ENCODE measurements at places on chromosomes 4 and X.

GRCh38 chr4:52199574-52200338, 148.7 kb downstream of the SPATA18 start:
- DNase-seq = no peak

DNA sequence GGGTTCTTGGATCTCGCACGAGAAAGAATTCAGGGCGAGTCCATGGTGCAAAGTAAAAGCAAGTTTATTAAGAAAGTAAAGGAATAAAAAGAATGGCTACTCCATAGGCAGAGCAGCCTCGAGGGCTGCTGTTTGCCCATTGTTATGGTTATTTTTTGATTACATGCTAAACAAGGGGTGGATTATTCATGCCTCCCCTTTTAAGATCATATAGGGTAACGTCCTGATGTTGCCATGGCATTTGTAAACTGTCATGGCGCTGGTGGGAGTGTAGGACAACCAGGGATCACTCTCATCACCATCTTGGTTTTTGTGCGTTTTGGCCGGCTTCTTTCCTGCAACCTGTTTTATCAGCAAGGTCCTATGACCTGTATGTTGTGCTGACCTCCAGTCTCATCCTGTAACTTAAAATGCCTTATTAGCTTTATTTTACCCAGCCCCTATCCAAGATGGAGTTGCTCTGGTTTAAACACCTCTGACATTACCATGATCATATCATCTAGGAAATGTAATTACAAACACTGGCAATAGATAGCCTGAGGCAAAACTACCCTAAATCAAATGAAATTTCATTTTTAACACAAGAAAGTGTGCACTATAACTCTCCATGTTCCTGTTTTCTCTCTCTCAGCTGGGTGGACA, 94.3 kb upstream of the ATXN3L start:
- DNase-seq = no peak

DNA sequence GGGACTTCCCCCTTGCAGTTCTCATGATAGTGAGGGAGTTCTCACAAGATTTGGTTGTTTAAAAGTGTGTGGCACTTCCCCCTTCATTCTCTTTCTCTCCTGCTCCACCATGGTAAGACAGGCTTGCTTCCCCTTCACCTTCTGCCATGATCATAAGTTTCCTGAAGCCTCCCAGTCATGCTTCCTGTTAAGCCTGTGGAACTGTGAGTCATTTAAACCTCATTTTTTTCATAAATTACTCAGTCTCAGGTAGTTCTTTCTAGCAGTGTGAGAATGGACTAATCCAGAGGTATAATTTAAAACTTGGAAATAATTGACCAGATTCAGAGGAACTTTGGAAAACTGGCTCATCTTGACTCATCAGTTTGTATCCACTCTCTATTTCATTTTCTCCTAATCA, 129.0 kb downstream of the TMEM47 start:
- no peak for DNase-seq

- no peak for DNase-seq
Measured at GRCh38 chrX:31523884-31524536, 452.2 kb upstream of the FTHL17 start.

DNA sequence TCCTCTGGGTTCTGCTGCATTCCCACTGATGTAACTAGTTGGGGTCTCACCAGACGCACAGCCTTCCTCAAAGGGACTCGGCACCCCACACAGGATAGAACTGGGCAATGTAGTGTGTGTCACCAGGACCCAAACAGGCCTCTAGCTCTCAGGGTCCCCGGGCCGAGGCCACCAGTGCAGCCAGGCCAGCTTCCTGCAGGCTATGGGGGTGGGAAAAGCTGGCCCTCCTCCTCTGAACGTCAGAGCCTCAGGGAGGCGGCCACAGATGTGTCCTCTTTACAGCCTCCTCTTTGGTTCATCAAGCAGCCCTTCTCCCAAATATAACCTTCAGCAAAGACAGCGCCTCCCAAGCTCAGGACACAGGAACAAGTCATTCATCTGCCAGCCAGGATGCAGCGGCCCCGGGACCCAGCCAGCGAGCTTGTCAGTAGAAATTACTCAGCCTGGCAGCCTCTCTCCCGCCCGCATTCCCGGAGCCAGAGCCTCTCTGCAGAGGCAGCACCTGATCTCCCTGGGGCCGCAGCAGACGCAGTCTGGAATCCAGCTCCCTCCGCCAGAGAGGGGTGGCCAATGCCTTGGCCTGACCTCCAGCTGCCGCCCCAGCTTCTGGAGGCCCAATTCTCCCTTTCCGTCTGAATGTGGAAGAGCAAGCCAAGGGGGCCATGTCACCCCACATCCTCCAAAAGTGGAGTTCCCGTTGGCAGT, 288.5 kb downstream of the FBXW7 start:
- DNase-seq = no peak

- no peak for DNase-seq
Measured at GRCh38 chr4:52573551-52573950, 85.5 kb downstream of the USP46 start.

DNA sequence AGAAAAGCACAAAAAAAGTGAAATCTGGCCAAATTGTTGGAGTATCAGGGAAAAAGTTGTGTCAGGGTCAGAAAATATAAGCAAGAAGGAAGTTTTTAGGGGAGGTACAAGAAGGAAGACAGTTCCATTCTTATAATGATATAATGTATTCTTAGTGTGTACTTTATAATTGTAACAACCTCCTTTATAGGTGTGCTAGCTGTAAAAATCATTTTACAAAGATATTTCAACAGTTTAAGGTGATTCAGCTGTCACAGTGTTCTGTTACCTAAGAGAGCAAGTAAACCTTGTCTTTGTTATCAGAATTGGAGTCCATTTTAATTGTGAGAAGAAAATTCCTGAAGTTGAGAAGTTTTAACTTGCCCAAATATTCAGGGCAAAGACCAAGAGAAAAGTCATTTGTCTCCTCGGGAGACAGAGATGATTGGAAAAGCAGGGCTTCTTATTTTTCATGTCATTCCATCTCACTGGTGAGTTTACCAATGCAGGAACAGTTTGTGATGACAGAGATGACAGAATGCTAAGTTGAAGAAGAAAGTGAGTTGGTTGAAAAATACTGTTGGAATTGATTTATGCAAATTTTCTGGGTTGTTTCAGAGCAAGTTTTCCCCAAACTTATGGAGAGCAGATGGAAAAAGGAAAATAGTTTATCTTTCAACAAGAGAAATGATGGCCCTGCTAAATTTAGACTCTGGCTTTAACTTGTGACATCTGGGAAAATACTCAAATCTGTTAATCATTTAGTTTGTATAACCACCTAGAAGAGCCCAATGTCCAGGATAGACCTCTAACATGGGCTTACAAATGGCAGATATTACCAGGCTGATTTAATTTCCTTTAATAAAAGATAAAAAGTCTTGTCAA, 14.8 kb downstream of the INTS6L start:
- no peak for DNase-seq

- no peak for DNase-seq
Measured at GRCh38 chr4:186948361-186949242, 224.9 kb upstream of the FAT1 start.

DNA sequence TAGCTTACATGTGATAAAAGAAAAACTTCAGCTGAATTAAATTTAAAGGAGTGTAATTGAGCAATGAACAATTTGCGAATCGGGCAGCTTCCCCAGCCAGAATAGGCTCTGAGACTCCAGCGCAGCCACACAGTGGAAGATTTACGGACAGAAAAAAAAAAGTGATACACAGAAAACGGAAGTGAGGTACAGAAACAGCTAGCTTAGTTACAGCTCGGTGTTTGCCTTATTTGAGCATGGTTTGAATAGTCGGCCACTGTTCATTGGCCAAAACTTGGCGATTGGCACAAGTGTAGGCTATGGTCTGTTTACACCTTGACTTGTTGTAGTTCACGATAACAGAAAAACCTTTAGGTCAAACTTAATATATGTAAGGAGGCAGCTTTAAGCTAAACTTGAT, 16.7 kb upstream of the SUPT20HL1 start:
- DNase-seq = no peak

GRCh38 chr4:74112399-74113105, 13.6 kb upstream of the CXCL2 start:
- DNase-seq = no peak

DNA sequence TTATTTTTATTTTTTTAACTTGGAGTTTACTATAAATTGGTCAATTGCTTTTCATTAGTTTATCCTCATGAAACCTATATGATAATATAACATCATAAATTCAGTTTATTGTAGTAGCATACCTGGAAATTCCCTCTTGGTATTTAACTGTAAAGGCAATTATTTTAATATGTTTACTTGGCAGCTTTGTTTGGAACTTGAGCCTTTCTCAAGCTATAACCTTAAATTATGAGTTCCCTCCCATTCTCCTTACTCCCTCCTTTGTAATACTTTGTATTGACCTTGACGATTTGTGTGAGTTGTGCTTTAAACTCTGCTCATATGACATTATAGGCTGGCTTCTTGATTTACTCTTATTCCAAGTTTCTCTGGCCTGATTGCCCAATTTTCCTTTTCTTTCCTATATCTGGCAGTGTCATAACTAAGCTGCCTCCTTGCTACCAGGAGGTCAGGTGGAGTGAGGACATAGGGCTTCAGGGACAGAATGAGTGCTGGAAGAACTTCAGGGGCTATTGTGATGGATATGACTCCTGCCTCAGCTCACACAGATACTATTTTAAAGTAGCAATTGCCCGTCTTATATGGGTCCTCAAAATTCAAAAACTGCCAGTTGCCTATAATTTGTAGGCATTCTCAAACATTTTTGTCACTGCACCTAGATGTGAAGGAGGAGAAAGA, 77.7 kb downstream of the RAP1GDS1 start:
- DNase-seq = no peak

DNA sequence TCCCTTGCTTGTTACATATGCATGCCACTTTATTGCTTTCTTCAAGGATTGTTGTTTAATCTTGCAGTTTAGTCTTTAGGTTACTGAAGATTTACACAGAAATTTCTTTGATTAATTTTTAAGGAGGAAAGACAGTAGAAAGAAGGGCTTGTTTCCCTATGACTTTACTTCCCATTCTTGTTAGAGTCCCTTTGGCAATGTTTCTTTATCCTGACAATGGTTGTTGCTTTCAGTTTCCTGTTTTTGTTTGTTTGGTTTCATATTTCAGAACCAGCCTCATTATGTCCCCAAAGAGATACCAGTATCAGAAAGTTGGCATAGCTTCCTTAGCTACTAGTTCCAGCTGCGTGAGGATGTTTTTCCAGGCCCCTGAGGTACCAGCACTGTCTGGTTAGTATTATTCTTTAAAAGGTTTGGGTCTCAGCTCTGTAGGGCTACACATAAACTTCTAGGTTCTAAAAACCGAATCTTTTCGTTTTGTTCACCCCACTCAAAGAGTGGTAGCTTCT, 61.3 kb upstream of the UNC5C start:
- no peak for DNase-seq

DNA sequence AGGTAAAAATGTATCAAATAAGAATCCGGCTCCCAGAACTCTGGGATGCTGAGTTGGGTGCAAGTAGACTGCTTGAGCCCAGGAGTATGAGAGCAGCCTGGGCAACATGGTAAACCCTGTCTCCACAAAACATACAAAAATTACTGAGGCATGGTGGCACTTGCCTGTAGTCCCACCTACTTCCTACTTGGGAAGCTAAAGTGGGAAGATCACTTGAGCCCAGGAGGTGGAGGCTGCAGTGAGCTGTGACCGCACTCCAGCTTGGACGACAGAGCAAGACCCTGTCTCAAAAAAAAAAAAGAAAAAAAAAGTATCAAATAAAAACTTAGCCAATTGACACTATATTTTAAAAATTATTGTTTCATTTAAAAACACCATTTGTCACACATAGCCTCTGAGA, 84.4 kb downstream of the FBXW7 start:
- DNase-seq = no peak

DNA sequence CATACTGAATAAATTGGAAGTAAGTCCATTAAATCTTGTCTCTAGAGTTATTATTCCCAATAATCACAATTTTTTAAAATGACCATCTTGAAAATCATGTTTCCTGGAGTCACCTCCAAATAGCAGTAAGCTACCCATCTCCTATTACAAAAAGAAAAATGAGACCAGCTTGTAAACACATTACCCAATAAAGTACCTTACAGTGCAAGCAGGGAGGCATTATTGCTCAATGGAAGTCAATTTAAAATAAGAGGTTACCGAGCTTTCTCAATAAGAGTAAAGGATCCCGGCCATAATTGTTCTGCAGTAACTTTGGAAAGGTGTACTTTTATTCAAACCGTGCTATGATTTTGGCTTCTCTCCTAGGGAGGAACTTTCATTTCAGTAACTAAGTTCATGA, 78.0 kb downstream of the DMD start:
- DNase-seq = no peak

GRCh38 chrX:10901290-10901633, 209.9 kb upstream of the HCCS start:
- no peak for DNase-seq

DNA sequence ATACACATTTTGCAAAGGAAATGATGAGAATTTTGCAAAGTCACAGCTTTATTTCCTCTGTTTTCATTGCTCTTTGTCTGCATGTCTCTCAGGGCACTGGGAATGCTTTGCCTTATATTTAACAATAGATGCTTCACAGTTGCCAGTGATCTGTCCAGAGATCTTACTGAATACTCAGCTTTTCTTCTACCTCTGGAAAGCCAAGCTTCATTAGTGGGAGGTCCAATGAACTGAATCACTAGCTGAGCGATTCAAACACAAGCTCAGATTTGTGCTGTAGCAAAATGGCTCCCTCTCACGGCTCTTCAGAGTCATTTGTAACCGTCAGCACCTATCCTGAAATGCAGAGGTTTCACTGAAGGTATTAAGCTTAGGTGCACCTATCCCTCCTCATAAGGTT, 138.9 kb downstream of the DCLK2 start:
- DNase-seq = no peak

DNA sequence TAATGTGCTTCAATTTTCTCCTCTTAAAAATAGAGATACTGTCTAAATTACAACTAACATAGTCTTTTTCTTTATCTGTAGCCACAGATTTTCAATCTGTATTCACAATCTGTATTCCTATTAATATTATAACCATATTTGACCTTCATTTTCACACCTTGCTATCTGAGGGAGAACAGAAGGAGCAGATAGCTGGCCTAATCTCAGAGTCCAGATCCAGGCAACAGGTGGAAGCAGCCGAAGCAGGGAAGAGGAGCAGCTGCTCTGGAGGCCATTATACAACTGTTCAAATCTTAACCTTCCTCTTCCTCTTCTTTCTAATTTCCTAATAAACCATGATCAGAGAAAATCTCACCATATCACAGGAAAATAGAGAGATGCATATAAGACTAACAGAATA, 14.2 kb downstream of the SEPSECS start:
- no peak for DNase-seq
